NCI-H146 (cell line): ENCODE measurements at places on chromosomes 7 and 10.

DNA sequence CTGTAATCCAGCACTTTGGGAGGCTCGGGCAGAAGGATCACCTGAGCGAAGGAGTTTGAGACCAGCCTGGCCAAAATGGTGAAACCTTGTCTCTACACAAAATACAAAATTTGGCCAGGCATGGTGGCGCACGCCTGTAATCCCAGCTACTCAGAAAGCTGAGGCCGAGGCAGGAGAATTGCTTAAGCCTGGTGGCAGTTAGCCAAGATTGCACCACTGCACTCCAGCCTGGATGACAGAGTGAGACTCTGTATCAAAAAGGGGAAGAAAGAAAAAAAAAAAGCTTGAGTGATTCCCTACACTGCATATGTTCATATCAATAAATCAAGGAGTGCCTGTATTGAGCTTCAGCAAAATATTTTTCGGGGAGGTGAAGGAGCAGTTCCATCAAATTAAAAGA is 45.8 kb upstream of the SRRM3 start:
- no peak for DNase-seq

DNA sequence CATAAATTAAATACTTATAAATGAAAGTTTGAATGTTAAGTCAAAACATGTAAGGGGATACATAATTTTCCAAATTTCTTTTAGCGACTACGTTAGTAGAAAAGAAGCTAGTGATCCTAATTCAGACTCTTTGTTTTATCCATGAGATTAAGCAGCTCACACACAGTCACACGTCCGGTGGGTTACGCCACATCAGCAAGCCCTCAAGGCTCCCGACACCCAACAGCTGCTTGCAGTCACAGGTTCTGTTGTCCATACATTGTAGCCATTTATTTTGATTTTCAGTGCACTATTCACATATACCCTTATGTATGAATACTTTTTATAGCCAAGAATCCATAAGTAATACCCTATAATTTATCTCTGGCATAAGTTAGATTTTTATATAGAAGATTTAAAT is 39.5 kb downstream of the XRCC2 start:
- DNase-seq: no peak

DNA sequence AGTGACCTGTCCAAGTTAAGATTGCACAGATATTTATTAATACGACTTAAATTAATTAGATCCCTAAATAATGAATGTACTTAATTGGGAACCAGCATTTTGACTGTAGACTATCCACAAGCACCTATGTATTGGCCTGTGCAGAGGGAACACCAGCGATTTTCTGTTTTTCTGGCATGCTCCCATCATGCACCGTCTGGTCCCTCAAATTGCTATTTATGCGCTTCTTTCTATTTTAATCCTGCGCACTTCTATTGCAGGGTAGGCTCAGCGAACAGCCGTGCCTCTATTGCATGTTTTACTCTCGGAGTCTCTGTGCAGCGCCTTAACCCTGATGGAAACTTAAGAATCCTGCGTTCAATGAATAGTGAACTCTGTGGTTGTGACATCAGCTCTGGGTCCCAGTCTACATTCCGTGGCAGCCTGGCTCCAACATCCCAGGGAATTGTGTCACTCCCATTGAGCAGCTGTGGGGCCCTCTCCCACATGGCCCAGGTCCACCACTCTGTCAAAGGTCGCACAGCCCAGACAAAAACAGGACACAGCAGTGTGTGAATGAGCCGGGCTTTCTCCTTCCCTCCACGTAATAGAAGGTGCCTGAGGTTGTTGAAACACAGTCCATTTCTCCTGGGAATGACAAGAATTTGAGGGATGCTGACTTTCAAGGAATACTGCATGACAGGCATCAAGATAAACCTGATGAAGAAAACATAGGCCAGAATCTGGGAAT is 239.7 kb upstream of the KLF6 start:
- no peak for DNase-seq

DNA sequence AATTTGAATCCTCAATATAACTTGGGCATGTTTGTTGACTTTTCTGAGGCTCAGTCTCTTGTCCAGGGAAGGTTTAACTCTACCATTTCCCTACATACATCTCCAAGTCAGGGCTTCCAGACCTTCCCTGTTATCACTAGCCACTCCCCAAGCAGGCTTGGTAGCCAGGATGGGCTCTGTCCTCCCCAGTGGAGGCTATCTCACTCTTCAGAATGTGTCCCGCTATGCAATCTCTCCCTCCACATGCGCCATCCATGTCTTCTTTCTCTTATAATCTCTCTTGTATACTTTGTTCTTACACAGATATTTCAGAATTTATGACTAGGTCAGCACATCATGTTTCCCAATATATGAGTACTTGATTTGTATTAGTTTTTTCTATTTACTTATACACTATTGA is 310.4 kb downstream of the HGF start:
- no peak for DNase-seq

GRCh38 chr7:75955331-75955955 is 39.0 kb downstream of the TMEM120A start:
- no peak for DNase-seq

- DNase-seq: no peak
Observed at GRCh38 chr10:129755621-129756020, 208.5 kb downstream of the EBF3 start.

DNA sequence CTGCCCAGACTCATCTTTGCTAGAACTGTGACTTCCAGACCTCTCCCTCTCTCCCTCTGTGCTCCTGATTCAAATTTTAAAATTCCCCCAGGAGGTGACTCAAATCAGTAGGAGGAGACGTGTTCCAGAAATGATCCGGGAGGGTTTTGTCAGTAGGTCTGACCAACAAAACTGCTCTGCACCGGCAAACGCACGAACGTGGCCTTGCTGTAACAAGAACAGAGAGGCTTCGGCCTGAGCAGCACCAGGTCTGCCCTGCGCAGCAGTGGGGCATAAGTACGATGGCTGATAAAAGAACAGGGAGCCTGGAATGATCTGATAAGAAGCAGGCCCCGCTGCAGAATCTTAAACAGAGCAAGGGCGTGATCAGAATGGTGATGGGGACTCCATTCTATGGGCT is 152.7 kb upstream of the AUTS2 start:
- DNase-seq: no peak

DNA sequence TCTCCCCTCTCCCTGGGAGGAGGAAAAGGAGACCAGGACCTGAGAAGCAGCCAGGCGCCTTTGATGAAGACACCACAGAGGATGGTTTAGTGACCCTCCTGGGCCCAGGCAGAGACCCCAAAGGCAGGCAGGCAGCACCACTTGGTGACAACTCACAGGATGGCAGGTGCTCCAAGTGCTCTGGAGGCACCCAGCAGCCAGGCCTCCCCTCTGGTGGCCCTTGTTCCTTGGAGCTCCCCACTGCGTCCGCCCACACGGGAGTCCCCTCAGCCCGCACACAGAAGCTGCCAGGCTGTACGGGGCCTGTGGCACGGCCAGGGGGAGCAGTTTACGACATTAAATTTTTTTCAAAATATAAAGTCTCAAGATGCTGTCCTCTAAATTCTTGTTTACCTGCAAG is 607.1 kb upstream of the FOXK1 start:
- DNase-seq: no peak

- DNase-seq: no peak
Observed at GRCh38 chr10:72667207-72667864, 24.6 kb upstream of the MCU start.

DNA sequence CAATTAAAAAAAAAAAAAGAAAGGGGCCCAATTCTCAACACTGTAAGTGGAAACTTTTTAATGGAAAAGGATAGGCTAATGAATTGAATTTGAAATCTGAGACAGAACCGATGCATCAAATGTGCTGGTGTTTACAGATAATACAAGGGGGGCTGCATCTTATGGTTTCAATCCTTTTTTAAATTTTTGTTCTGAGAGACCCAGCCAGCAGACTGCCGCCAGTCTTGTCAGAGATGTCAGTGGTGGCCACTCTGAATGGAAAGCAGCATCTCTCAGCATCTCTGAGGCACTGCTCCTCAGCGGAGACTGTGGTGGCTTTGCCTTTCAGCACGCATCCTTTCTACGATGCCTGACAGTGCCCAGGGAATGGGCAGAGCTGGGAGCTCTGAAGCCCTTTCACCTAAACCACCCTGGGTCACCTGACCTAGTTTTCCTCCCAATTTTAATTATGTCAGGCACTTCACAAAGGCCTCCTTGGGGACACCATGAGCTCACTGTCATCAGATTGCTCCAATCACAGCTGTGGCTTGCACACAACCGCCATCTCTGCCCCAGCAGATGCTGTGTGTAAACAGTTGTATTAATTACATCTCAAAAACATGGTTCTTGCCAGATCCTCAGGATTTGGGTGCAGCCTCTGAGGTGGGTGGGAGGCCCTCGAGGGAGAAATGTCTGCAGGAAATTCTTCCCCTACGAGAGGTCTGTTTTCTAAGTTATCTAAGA is 81.2 kb downstream of the EGFR start:
- no peak for DNase-seq

- DNase-seq: no peak
Observed at GRCh38 chr7:5472432-5473315, 49.0 kb upstream of the TNRC18 start.

DNA sequence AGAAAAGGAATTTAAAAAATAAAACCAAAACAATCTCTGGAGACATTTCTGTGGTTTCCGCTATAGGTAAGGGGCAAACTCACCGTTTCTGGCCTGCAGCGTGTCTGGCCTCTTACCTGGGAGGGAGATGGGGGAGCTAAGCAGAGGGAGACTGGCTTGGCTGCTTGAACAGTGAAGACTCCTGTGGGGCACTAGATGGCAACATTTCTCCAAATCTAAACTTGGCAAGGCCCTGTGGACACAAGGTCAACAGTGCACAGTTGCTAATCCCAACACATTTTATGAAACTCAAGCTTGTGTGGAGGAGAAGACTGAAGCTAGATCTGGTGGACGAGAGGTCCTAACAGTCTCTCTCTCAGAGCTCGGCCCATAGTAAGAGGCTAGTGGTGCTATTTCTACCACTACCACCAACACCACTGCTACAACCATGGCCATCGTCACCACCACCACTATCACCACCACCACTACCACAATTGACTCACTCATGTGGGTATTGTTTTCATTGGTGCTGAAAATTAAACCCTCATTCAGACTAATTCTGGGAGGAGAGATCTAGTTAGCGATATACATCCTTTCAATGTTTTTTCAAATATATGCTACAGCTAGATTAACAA is 28.4 kb upstream of the CDHR3 start:
- peak; percentile 68 for DNase-seq

DNA sequence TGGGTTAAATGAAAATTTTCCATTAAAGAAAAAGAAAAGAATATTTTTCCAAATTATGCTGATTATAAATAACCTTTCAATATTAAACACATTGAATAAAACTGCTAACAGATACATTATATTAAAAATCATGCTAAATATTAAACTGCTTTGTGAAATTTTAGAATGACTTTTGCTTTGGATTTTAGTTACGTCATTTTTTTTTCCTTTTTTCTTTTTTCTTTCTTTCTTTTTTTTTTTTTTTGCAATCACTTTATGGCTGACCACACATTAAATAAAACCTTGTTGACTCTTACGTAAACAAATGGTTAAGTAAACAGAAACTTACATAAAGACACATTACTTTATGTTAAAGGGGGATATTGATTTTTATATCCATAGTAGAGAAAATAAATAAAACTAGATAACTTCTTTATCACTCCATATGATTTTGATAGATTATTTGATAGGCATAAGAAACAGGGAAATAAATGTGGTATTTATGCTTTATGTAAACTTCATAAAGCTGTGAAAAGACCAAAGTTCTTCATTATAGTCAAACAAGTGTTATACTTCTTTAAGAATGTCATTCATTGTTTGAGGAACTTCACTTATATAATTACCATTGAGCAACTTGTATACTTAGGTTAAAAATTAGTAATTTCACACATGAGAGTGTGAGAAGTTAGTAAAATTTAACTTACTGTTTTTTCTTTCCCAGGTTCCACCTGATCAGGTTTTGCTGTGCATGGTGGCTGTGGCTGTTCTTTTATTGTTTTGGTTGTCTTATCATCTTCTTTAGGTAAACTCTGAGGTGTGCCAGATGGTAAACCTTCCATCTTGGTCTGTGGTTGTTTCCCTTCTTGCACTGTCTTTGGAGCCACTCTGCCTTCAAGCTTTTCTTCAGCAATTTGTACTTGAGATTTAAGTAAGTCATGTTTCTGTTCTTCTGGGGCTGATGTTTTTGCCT is 197.3 kb downstream of the PCLO start:
- DNase-seq: peak; percentile 5

GRCh38 chr7:79563821-79564522 is 110.5 kb upstream of the MAGI2 start:
- DNase-seq: no peak

- no peak for DNase-seq
Observed at GRCh38 chr7:136150311-136150710, 173.2 kb upstream of the MTPN start.

DNA sequence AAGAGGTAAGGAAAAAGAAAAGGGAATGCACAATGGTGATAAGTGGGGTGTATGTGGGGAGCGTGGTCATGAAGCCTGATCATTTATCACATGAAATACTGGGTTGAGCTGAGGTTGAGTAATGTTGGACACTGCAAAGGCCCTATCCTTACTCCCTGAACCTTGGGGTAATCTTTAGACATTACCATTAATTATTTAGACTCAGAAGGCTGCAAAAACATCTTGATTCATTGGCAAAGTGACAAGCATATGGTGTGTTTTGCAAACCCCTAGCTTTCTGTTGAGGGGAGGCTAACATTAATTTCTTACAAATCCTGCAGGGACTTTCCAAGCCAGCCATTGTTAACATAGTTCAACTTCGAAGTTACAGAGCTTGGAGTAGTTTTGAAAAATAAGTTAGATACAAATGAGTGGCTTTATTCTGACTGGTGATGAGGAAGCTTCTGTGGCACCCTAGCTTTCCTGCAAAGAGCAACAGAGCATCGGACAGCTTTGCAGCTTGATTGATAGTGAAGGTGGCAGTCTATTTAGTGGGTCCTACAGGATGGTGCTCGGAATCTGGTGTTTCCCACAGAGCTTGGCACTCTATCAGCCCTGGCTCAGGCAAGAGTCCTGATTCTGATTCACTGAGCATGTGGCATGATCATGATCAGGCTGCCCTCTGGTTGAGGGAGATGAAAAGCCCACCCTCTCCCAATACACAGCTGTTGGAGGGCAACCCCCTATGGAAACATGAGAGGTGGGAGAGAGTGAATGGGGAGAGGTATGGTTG is 153.7 kb upstream of the NPVF start:
- DNase-seq: no peak

- no peak for DNase-seq
Observed at GRCh38 chr10:110508806-110509544, 11.3 kb downstream of the DUSP5 start.
